Stimulated activated CD4-positive, alpha-beta T cell treated with anti-CD3 and anti-CD28 coated beads, Interleukin-4, amount 100 ng/mL, for 24 hours (primary cell): ENCODE measurements at places on chromosomes 12 and 14.

GRCh38 chr12:131133015-131133905 lies 179.6 kb downstream of the ADGRD1 start:
- no peak for DNase-seq

DNA sequence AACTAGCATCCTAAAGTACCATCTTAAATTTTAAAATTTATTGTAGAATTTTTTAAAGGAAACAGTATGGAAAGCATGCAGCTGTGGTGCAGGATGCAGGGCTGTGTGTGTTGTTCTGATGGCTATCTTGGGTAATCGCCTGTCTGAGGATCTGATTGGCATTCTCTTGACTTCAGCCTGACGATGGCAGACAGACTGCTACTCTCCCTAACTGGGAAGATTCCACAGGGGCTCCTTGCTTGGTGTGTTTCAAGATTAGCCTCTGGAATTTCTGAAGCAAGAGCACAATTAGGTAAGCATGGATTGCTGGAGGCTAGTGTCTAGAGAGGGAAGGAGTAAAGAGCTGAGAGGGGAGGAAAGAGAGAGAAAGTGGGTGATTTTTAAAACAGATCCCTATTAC lies 696.8 kb upstream of the LRFN5 start:
- no peak for DNase-seq

DNA sequence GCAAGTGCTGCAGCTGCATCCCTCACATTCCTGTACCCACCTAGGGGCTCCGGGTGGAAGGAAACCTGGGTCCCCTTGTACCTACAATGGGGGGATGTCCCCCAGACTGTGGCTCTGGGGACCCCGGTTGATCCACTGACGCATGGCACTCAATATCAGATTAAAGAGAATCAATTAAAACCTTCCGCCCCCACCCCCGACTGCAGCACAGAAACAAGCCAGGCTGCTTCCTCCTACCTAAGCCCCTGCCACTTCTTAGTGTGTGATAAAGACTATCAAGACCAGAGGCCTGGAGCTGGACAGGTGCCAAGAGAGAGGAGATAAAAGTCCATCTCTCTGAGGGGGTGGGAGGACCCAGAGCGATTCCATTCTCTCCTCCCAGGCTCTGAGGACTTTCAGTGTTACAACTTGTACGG lies 28.2 kb upstream of the RPLP0 start:
- DNase-seq, result no peak

DNA sequence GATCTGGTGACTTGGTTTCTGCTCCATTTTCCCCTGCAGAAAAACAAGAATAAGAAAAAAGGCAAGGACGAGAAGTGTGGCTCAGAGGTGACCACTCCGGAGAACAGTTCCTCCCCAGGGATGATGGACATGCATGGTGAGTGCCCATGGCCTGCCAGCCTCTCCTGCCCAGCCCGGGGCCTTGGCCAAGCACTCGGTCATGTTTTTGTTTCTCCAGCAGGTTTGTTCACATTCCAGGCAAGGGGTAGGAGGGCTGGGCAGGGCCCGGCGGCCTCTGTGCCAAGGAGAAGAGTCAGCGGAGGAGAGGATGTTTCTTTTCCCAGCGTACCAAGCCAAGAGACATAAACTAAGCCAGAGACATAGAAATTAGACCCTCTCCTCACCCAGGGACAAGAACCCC lies 13.6 kb downstream of the BCL7A start:
- no peak for DNase-seq

DNA sequence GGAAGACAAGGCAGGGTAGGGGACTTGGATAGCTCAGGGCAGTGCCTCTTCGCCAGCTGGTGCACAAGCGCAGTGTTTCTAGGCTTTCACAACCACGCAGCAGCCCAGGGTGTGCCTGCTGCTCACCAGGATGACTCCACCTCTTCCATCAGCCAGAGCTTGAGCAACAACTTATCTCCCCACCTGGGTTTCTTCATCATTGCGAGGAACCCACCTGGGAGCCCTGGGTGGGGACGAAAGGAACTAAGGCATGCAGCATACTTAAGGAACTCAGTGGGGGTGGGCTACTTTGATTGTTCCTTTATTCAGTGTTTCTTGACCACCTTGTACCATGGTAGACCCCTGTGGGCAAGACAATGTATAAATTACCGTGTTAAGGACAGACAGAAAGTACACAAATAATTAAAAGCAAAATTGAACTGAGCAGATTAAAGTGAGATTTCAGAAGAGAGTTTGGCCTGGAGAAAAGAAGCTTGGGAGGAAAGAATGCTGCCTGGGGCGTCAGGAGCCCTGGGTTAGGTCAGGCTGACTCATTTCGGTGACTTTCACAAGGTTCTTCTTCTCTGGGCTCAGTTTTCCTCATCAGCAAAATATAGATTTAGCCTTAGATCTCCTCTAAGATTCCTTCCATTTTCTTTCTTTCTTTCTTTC lies 22.9 kb downstream of the KRT18 start:
- DNase-seq, result no peak

- DNase-seq, result no peak
Observed at GRCh38 chr14:105473033-105473676, 1.5 kb upstream of the CRIP2 start.

DNA sequence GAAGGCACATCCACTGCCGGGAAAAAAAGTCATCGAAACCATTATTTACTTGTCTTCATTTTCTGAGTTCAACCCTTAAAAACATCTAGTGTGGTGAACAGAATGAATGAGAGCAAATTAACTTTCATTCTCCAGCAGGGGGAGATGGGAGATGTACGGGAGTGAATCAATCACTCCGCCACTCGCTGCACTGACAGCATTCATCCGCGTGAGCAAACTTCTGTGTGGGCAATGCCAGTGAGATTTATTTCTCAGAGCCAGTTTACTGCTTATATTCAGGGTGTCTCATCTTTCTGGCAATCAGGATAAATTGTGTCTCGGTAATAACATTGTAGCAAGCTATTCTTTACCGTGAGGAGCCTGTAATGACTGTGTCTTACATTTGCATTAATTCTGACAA lies 463.6 kb upstream of the MIS18BP1 start:
- no peak for DNase-seq

DNA sequence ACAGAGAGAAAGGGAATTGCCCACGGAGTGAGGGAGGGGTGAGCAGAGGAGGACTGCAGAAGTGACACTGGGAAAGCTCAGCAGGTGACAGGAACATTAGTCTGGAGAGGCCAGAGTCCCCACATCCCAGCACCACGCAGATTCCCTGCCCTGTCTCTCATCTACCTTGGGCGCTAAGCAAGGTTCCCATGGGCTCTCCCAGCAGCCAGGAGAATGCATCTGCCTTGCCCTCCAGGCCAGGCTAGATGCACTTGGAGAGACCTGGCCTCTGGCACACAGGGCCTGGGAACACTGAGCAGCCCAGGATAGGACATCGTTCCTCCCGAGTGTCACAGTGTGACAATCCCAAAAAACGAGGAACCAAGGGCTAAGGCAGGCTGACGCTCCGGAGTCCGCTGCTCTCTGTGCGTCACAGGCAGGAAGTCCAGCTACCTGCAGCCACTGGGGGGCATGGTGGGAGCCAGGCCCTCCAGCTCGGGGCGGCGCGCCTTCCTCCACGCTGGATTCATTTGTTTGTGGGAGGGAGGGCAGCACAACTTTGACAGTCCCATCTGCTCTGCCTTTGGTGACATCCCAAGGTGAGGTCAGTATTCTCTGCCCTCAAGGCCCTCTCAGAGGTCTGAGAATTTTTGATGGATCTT lies 5.4 kb upstream of the NGB start:
- no peak for DNase-seq

DNA sequence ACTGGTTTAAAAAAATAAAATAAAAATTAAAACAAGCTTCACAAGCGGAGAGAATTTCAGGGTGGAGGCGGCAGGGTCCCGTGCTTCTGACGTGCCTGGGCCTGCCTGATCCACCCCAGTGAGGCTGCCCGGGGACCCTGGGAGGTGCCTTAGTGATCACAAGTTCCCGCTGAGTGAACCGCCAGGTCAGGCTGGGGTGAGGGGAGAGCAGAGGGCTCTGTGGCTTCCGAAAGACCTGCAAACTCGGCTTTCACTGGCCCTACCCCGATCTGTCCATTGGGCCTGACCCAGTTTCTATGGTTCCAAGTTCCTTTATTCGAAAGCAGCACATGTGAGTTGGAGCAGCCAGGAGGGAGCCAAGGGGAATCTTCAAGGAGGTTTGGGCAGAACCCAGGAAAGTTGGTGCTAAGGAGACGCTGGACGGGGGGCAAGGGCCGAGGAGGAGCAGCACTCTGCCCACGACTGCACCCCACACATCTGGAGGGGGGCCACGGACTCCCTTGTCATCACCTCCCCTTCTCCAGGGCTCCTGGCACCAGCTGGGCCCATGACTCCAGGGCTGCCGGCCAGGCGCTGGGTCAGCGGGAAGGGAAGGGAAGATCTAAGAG lies 12.9 kb downstream of the MMP14 start:
- DNase-seq, result no peak

DNA sequence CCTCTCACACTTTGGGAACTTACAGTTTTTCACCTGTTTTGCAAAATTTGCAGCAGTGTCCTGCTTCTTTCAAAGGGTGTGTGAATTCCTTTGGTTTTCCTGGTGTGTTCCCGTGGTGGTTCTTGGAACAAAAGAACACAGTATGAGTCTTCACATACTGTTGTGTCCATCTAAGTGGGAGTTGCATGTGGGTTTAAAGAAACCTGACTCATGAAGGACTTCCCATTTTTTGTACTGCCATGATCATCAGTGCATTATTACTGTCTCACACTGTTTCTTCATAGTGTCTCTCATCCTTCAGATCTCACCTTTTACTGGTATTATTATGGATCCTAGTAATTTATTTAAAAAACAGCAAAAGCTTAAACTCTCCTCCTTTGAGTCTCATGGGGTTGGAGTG lies 3.8 kb upstream of the GZMH start:
- no peak for DNase-seq

GRCh38 chr14:89757313-89757939 lies 197.1 kb downstream of the EFCAB11 start:
- no peak for DNase-seq
